Activated naive CD4-positive, alpha-beta T cell treated with anti-CD3 and anti-CD28 coated beads, Interleukin-2, amount 10 ng/mL, durations not matched to agents 7 days and 5 days (primary cell): ENCODE measurements at places on chromosomes 7 and 10.

- peak; percentile 29 for DNase-seq
- H3K4me1 ChIP-seq, result peaks cover 3% of the 10 kb centered on the region
- H3K36me3 ChIP-seq, result peaks cover 6% of the 10 kb centered on the region
- H3K27me3 ChIP-seq, result peaks cover 67% of the 10 kb centered on the region
- H3K27ac ChIP-seq, result no peak within 1 kb of the TSS
Measured at GRCh38 chr10:118595598-118596425, at the start of gene PRLHR. TSS of gene PRLHR (minus strand) at chr10:118595648. CDS start at chr10:118595244, 404 bp downstream.

- no peak overlapping the region for H3K4me3 ChIP-seq
- H3K4me1 ChIP-seq, result peaks cover 71% of the 10 kb centered on the region
- H3K27me3 ChIP-seq, result peaks cover 15% of the 10 kb centered on the region
- no peak overlapping the region for H3K27ac ChIP-seq
Measured at GRCh38 chr10:104304356-104304745, 33.9 kb downstream of the ITPRIP start.

- no peaks in the 10 kb centered on the region for H3K36me3 ChIP-seq
- H3K4me3 ChIP-seq, result no peak overlapping the region
- H3K27ac ChIP-seq, result no peak overlapping the region
- H3K27me3 ChIP-seq, result no peaks in the 10 kb centered on the region
- no peaks in the 10 kb centered on the region for H3K4me1 ChIP-seq
Measured at GRCh38 chr7:122256046-122256445, 48.5 kb downstream of the FEZF1 start.

DNA sequence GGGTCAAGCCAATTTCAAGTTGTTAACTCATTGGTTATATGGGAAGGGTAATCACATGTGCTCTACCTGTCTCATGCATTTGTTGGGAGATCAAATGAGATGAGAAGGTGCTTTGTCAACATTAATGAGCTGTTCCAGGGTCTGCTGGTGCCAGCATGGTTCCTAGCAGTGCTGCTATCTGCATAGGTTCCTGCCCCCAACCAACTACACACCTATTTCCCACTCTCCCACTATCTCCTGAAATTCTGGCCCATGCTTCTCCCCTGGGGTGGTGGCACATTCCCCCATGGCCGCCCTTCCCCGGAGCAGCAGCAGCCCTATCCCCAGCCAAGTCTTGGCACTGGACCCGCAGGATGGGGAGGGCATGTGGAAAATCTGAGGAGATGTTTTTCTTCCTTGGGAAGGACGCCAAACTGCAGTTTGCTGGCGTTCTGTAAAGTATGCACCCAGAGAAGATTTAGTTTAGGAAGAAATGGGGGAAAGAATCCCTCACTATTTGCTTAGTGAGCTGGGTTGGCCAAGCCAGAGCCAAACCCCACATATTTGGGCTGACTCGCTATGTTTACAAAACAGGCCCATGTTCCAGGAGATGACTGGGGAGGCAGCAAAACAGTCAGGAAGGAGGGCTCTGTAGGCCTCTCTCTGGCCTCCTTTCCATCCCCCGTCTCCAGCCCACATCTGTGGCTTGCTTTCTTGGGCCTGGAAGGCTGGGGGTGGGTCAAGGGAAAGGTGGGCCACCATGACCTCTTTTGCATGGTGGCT is 42.5 kb downstream of the PPP1R3C start:
- no peak overlapping the region for H3K4me3 ChIP-seq
- DNase-seq, result no peak
- H3K4me1 ChIP-seq, result no peaks in the 10 kb centered on the region
- H3K27ac ChIP-seq, result no peak overlapping the region
- H3K36me3 ChIP-seq, result no peaks in the 10 kb centered on the region

- no peaks in the 10 kb centered on the region for H3K4me1 ChIP-seq
- no peaks in the 10 kb centered on the region for H3K36me3 ChIP-seq
- DNase-seq, result no peak
- no peak overlapping the region for H3K27ac ChIP-seq
- H3K27me3 ChIP-seq, result no peaks in the 10 kb centered on the region
- H3K4me3 ChIP-seq, result no peak overlapping the region
Measured at GRCh38 chr7:80843018-80843677, 75.7 kb downstream of the SEMA3C start.

DNA sequence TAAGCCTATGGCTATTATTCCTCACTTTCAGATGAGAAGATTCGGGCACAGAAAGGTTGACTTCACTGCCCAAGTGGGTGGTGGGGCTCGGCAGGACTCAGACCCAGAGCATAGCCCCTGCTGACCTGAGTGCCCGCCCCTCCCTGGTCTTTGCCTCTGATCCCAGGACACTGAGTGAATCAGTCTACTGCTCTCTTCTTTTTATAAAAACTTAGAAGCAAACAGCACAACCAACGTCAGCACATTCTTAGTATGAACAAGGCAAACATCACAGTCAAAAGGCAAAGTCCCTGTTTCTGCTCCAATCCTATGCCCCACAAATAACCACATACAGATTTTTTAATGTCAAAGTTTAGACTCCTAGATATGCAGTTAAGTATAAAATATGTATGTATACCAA is 237.8 kb downstream of the ZMYND11 start:
- no peaks in the 10 kb centered on the region for H3K36me3 ChIP-seq
- H3K4me3 ChIP-seq, result no peak overlapping the region
- peaks cover 5% of the 10 kb centered on the region for H3K4me1 ChIP-seq
- no peak for DNase-seq
- no peaks in the 10 kb centered on the region for H3K27me3 ChIP-seq

DNA sequence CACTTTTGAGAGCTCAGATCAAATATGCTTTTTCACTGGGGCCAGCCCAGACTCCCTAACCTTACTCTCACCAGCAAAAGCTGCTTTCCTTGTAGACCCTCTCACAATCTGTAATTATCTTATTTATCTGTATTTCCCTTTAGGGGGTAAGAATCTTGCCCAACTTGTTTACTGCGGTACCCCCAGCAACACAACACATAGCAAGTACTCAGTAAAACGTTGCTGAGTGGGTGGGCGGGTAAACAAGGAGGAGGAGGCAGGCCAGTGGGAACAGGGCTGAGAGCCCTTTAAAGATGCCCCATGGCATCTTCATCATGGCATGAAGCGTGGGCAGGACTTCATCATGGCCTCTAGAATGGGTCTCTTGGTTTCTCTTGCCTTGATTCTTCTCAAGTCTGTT is 64.2 kb downstream of the SORBS1 start:
- peaks cover 15% of the 10 kb centered on the region for H3K27me3 ChIP-seq
- no peak overlapping the region for H3K27ac ChIP-seq
- no peaks in the 10 kb centered on the region for H3K36me3 ChIP-seq
- no peak overlapping the region for H3K4me3 ChIP-seq

DNA sequence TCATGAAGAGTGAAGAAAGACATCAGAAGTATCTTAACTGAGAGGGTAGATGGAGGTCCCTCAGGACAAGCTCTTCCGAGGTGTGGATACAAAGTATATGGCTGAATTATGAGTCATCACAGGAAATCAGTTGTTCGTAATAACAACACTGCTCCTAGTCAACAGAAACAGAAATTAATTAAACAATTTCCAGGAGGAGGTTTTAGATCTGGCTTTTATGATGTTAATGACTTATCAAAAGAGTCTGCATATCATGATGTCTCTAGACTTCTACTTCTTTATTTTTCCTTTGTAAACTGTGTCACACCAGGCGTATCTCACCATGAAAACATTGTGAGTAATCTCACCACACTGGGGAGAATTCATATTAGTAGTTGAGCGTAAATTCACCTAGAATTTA is 31.2 kb downstream of the OSBPL3 start:
- no peak overlapping the region for H3K27ac ChIP-seq
- H3K4me1 ChIP-seq, result peaks cover 25% of the 10 kb centered on the region
- peaks cover 11% of the 10 kb centered on the region for H3K36me3 ChIP-seq
- H3K4me3 ChIP-seq, result no peak overlapping the region
- no peak for DNase-seq

- no peaks in the 10 kb centered on the region for H3K4me1 ChIP-seq
- H3K27ac ChIP-seq, result no peak overlapping the region
- H3K27me3 ChIP-seq, result no peaks in the 10 kb centered on the region
- no peak overlapping the region for H3K4me3 ChIP-seq
- DNase-seq, result no peak
- H3K36me3 ChIP-seq, result peaks cover 9% of the 10 kb centered on the region
Measured at GRCh38 chr7:133376514-133376913, 123.6 kb downstream of the EXOC4 start.

DNA sequence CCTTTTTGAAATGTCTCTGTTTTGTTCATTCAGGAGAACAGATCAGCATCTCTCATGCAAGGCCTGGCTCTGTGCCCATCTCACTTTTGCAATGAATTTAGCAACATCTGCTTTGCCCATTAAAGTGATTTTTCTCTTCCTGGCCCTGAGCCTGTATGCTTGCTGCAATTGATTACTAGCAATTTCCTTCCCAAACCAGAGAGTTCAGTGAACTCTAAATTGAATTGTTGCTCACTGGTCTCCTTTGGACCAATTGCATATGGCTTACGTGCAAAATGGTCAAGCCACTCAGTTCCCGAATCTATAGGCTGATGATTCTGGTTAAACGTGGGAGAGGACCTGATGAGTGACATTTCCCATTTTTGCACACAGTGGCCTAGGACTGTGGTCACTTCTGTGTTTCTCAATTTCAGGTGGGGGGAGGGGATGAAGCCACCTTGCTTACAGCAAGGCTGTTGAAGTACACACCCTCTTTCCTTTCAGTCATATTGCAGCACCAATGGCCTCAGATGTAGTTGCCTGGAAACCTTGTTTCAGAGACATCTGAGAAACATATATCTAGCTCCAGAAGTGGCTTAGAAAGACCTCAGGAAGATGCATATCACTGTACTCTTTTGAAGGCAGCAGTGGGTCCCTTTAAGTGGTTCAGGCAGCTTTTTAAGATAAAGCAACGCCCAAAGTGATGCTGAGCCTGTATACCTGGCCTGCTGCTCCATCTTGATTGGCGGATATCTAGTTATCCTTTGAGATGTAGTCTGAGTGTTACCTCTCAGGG is 201.4 kb downstream of the PTEN start:
- peak overlapping the region; percentile 74 for H3K27ac ChIP-seq
- H3K4me1 ChIP-seq, result peaks cover 39% of the 10 kb centered on the region
- H3K27me3 ChIP-seq, result no peaks in the 10 kb centered on the region

GRCh38 chr7:2974093-2974819 is 69.4 kb downstream of the CARD11 start:
- H3K4me3 ChIP-seq, result no peak overlapping the region
- H3K4me1 ChIP-seq, result peaks cover 38% of the 10 kb centered on the region
- DNase-seq, result peak; percentile 3

DNA sequence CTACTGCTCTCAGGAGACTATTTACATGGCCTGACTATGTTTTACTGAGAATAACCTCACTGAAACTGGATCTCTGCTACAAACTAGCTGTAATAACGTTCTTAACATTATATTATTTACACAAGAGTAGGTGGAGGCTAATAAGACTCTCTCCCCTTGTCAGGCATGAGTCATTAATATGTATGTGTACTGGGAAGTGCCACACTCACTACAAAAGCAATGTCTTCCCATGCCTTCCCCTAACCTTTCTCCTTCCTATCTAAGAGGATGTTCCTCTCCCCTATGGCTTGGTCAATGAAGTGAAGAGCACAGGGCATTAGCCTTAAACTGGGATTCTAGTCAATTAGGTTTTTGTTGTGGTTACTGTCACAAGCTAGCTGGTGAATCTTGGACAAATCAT is 147.9 kb downstream of the DGKB start:
- H3K4me3 ChIP-seq, result no peak overlapping the region
- no peaks in the 10 kb centered on the region for H3K36me3 ChIP-seq
- DNase-seq, result no peak
- H3K27ac ChIP-seq, result no peak overlapping the region
